ENCODE measurements at places on chromosomes 2 and 18.

DNA sequence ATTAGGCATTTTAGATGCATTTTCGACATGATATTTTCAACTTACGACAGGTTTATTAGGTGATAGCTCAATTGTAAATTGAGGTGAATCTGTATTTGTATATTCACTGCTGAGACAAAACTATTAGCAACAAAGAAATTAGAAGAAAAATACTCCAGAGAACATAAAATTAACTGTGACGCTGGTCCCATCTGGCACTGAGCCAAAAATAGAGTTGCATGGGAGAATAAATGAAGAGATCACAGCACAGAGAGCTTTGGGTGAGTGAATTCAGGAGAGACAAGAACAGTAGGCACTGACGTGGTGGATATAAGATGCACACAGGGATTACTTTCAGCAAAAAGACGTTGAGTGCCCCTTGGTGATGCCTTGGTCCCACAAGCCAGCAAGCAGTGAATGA lies 306.2 kb upstream of the RAB6C start:
- DNase-seq = no peak

- no peak for DNase-seq
Measured at GRCh38 chr18:22283116-22283395, 113.7 kb downstream of the GATA6 start.

DNA sequence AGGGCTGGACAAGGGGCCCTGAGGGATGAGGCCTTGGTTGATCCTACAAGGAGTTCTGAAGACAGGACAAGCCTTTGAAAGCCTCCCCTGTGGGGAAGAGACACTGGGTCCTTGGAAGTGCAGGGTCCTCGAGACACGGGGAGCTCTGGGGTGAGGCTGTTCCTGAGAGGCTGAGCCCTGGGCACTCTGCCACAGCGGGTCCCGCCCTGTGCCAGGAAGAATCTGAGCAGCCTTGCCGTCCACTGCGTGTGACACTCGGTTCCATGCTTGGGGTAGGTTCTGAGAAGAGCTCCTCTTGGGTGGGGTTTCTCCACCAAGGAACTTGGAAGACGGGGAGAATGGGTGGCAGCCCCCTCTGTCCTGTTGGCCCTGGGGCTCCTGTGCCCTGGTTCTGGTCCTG lies 13.9 kb downstream of the SNTG2 start:
- DNase-seq = no peak

DNA sequence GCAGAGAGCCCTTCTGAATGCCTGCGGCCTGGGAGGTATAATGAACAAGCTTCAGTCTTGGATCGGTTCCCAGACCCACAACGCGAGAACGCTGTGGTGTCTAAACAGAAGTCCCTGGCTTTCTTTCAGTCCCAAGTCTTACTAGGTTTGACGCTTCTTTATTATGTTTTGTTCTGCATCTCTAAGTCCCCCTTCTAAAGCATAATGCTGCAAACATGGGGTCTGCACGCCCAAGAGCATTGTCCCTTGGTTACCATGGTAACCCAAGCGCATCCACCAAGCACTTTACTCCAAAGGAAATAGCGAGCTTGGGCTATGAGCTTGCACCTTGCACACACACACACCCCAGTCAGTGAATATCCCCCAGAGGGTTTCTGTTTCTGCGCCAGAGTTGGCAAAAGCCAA lies 193.7 kb downstream of the INO80D start:
- no peak for DNase-seq

DNA sequence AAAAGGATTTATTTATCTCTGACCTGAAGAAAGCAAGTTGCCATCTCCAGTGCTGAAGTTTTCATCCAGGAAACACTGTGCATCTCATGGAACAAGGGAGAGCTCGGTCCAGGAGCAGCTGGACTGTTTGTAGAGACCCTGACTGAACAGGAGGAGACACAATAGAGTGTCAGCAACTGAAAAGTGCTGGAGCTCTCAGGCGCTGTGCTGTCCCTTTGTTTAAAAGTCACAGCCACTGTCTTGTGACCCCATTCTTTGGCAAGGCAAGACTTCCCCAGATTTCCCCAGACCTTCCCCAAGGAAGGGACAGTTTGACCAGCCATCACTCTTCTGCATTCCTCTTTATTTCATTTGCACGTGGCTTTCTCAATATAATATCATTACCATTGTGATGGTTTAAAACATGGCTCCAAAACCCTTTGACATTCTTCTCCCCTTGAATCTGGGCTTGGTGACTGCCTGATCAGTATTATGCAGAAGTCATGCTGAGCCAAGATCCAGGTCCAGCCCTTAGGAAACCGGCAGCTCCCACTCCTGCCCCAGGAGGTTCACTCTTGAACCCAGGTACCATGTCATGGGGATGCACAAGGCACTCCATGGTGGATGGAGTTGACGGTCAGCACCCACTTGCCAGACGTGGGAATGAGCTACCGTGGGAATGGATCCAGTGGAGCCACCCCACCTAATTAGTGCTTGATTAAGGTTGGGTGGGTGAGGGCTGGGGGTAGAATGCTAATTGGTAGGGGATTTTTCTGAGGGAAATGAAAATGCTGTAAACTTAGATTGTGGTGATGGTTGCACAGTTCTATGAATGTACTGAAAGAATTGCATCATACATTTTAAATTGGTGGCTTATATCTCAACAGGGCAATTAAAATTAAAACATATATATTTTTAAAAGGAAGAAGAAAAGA lies 497.9 kb upstream of the RAB6C start:
- no peak for DNase-seq

DNA sequence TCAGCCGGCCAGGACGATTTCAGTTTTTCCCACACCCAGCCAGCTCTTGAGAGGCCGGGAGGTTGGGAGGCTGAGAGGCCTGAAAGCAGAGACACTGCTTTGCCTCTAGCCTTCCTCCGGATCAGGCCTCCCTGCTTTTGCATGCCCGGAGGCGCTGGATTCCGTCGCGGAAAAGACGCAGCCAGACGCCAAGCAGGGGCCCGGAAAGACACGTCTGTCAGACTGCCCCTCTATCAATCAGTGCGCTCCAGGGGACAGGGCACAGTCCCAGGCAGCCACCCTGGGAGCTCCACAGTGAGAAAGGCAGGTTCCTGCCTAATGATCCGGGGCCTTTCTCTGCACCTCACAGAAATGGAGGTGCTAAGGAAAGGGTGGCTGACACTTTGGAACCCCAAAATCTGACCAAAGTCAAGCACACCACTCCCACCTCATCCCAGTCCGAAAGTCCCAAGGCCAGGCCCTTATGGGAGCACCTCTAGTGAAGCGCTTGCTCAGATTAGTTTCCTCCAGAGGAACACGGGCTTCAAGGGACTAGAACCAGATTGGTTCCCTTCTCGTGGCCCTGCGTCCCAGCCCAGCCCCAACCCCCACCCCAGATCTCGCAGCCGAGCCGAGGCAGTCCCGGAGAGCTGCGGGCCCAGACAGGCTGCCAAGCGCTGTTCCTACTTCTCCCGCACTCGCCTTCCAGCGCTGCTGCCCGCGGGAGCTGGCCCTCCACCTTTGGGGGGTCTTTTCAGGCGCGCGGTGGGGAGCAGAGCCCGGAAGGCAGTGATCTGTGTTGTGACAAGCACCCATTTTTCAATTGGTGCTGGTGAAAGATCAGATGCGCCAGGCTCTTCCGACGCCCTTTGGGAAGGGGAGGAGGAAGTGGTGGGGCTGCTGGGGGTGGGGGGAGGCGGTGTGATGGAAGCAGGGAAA lies 5.0 kb downstream of the DLX1 start:
- no peak for DNase-seq

- DNase-seq = no peak
Measured at GRCh38 chr2:226716126-226716525, 83.5 kb downstream of the IRS1 start.

DNA sequence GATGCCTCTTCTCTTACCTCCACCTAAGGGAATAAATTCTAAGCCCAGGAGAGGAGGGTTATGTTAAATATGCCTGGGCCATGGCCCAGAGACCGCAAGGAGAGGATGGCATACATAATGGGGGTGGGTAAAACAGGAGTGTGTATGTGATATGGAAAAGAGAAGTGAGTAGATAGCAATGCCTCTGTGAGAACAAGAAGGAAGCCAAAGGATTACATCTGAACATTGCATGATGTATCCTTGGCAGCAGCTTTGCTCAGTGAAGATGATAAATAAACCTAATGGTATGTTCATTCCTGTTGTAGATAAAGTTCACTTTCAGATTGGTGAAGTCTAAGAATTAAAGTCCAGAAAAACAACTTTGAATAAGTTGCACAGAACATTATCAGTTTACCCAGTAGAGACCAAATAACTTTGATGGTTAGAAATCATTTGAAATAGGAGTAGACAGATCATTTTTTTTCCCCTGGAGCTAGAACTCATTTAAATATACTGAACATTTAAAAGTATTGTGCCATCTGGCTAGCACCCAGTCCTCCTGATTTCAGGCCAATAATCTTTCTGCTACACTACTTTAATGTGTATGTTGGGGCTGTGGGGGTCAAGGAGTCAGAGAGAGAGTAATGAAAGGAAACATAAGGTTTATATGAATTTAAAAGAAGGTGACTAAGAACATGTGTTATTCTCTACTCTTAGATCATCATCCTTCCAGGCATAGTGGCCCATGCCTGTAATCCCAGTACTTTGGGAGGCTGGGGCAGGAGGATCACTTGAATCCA lies 231.7 kb downstream of the PARD3B start:
- no peak for DNase-seq

DNA sequence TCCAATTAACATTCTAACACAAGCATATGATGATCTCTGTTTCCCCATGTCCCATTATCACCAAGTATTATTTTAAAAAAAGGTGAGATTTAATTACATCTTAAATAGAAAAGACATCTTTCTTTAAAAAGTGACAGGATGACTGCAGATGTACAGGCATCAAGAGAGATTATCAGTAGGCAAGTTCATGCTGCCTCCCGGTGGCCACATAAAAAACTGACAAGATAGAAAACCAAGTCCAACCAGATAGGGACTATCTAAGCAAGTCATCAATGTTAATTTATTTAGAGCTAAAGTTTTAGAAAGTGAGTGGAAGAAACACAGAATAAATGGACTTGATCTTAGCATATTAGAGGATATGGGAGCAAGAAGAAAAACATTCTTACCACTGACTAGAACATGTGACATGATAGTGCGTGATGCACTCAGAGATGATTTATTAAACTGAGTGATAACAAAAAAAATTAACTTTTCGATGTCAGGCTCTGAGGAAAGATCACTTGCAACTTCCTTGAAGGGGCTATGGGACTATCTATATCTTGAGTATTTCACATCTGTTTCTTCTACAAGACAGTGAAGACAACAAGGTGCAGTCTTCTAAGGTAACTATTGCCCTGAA lies 5.4 kb upstream of the TDRD15 start:
- no peak for DNase-seq

DNA sequence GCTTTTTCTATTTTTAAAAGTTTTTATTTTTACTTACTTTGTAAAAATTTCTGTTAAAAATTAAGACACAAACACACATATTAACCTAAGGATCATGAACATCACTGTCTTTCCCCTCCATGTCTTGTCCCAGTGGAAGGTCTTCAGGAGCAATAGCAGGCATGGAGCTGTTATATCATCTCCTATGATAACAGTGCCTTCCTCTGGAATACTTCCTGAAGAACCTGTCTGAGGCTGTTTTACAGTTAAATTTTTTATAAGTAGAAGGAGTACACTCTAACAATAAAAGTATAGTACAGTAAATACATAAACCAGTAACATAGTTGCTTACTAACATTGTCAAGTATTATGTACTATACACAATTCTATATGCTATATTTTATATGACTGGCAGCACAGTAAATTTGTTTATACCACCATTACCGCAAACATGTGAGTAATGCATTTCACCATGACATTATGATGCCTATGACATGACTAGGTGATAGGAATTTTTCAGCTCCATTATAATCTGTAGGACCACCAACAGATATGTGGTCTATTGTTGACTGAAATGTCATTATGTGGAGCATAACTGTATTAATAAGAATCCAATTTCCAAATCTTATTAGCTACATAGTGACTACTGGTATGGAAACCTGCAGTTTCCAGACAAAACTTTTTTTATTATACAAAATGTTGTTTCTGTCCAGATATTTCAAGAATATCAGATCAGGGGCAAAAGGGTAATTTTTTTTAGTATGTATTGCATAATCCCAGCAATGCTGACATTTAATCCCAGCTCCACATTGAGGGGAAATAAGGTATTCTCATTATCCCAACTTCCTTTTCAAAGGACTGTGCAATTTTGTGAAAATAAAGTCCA lies 337.2 kb upstream of the SLC39A10 start:
- DNase-seq = no peak

- no peak for DNase-seq
Measured at GRCh38 chr2:230124235-230124634, 55.5 kb upstream of the SLC16A14 start.

DNA sequence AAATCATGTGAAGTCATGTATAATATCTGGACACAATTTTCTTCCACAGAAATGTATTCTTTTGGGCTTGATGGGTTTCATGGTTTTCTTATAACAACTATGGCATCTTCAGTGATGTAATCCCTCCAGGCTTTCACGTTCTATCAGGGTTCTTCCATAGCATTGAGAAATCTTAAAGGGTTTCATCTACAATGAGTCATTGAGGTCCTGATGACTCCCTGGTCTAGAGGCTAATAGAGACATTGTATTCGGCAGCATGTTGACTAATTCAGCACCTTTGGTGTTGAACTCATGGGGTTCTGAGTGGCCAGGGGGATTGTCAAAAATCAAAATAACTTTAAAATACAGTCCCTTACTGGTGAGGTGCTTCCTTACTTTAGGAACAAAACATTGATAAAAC lies 614.0 kb upstream of the CRIM1 start:
- DNase-seq = no peak

GRCh38 chr2:216082805-216083204 lies 1.1 kb downstream of the TMEM169 start:
- DNase-seq = no peak

DNA sequence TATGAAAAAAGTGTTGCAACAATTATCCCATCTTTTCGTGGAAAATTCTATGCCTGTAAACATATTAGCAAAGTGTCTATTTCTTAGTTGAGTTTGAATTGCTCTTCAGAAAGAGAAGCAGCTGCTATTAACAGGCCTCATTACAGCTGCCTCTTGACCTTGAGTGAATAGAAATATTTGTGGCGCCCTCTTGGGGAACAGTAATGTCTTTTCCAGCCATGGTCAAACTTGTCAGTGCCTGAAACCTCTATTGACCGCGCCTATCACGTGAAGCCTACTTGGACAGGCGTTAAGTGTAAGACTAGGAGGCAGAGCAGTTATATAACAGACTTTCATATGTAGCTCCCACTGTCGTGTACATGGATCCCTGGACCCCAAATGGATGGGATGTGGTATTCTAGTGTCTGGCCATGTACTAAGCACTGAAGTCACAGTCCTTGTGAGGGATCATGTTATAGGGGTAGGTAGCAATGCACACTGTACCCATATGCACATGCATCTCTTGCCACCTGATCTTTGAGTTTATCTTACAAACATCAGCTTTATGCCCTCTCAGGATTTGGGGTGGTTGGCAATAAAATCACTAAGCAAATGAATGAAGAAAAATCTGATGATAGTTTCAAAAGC lies 245.0 kb downstream of the PTGR3 start:
- no peak for DNase-seq

GRCh38 chr2:149225446-149225845 lies 104.9 kb upstream of the LYPD6 start:
- DNase-seq = no peak

- no peak for DNase-seq
Measured at GRCh38 chr2:4408321-4408720, 704.9 kb downstream of the DCDC2C start.

- DNase-seq = no peak
Measured at GRCh38 chr2:20615466-20616241, 35.2 kb downstream of the HS1BP3 start.
